NCI-H446 (cell line): ENCODE measurements at places on chromosomes 4 and X.

DNA sequence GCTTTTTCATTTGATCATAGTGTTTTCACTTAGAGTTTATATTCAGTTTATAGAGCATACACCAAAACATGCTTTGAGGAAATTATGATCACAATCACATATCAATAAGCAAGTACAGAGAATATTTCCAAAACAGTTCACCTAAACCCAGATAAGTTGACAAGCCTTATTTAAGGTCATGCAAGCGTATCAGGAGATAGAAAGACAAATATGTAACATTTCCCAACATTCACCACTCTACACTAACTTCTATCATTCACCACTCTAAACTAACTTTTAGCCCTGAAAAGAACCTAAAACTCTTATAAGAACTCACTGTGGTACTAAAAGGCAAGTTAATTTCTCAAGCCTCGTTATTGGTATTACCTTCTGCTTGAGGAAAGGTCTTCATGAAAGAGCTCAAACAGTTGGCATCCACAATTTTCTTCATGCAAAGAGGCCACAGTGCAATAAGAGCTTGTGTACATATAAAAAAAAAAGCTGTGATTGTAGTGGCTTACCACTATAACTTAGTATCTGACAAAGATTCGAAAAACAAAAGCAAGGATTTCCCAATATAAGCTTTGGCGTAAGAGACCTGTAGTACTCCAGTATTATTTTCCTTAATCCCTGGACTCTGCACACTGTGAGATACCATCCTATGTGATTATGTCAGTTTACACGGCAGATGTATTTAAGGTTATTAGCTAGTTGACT lies 903.3 kb downstream of the STIM2 start:
- DNase-seq: no peak

GRCh38 chr4:184359888-184360287 lies 114.5 kb downstream of the IRF2 start:
- no peak for DNase-seq

GRCh38 chrX:41352329-41352838 lies 18.4 kb downstream of the DDX3X start:
- no peak for DNase-seq

DNA sequence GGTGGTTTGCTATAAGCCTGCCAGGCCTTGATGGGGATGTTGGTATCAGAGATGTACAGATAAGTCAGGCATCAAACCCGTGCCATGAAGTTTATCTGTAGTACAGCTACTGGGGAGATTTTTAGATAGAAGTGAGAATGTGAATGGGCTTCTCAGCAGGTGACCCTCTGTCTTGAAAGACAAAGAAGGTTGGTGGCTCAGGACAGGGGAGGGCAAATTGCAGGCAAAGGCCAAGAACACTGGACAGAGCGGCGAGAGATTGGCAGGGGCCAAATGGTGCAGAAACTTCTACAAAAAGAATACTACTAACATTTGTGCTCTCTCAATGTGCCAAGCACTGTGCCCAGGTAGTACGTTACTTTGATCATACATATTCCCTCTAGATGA lies 1.9 kb upstream of the PIM2 start:
- no peak for DNase-seq

GRCh38 chrX:41110801-41111625 lies 25.8 kb downstream of the USP9X start:
- no peak for DNase-seq

GRCh38 chrX:70322784-70323183 lies 32.9 kb downstream of the KIF4A start:
- DNase-seq: no peak

DNA sequence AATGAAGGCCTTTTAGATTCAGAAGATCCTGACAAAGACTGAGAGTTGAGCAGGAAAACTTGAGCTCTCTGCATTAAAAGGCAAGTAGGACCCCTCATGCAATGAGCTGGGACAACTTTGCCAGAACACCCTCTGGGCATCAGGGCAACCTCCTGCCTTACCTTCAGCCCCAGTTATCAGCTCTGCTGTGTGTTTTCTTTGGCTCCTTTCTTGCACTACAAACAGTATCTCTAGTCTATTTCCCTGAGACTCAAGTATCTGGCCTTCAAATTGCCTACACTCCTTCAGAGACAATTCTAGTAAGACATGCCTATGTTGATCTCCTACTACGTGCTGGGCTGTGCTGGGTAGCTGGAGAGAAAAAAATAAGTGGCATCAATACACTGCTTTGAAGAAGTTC lies 192.2 kb downstream of the MID1IP1 start:
- DNase-seq: no peak

DNA sequence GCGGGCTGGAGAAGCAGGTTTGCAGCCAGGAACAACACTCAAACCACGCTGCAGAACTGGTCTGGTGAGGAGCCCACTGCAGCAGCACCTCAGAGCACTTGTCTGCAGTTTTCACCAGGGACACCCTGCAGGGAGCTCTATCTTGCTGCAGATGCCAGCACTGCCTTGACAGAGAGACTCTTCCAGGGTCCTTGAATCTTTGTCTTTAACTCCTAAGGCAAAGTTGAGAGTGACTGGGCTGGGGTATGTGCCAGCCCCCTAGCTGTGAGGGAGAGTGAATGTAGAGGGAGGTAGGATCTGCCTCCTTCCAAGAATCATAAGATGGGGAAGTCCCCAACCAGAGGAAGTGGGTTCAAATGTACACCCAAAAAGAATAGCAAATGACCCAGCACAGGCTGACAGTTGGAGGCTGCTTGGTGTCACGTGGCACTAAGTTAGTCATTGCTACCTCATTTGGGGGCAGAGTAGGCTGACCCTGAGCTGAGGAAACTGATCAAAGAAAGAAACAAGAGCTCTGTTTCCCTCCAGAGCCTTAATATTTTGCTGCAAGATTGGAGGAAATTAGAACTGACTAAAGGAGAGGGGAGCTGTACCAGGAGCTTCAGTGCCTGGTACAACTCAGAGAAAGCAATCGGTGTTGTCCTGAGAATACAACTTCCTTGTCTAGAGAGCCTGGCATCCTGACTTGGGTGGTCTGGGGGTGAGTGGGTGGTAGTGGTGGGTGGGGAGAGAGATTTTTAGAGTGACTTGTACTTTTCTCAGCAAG lies 28.2 kb upstream of the HUWE1 start:
- no peak for DNase-seq

DNA sequence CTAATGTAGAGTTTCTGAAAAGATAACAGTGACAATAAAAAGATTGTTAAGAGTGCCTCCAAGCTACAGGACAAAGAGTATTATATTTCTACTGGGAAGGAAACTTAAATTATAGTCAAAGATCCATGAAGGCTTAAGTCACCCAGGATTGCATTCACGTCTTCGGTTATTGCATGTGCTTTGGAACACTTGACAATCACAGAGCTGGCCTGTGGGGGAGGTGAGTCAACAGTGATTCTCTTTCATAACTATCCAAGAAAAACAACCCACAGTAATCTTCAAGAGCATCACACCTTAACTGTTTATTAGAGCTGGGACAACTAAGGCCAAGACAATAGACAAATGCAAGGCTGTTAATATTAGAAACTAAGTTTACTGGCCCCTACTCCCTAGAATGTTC lies 40.3 kb downstream of the PDGFC start:
- DNase-seq: no peak

DNA sequence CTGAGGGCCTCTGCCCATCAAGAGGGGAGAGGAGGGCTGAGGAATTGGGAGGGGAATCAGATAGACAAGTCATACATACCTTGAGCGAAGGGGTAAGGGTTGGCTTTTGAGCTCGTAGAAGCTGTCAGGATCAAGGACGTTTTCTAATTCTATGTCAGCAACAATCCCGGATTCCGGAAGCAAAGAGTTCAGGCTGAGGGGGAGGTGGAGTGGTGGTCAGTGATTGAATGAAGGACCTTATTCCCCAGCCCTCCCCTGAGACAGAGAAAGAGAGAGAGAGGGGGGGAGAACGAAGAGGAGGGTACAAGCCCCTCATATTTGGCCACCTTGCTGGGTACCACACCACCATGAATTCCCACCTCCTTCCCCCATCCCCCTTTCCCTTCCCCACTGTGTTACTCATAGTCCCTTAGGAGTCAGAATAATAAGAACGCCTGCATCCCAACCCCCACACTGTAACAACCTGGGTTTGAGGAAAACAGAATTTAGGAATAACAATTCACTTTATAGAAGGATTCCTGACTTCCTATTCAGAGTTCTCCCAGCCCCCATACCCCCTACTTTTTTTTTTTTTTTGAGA lies 2.7 kb downstream of the TFE3 start:
- DNase-seq: no peak
